Tongue (tissue), 3 donors: ENCODE measurements at places on chromosomes 6 and 20. TPM values are rescaled to one million over a fixed set of nuclear protein-coding genes. Genes with fewer than 3 reads are reported as not detected.

- no peak for DNase-seq
These were observed 166.2 kb downstream of the TRIM27 start for GRCh38 chr6:28757429-28758045.

DEFB132 gene
- not detected for total RNA-seq

DNA sequence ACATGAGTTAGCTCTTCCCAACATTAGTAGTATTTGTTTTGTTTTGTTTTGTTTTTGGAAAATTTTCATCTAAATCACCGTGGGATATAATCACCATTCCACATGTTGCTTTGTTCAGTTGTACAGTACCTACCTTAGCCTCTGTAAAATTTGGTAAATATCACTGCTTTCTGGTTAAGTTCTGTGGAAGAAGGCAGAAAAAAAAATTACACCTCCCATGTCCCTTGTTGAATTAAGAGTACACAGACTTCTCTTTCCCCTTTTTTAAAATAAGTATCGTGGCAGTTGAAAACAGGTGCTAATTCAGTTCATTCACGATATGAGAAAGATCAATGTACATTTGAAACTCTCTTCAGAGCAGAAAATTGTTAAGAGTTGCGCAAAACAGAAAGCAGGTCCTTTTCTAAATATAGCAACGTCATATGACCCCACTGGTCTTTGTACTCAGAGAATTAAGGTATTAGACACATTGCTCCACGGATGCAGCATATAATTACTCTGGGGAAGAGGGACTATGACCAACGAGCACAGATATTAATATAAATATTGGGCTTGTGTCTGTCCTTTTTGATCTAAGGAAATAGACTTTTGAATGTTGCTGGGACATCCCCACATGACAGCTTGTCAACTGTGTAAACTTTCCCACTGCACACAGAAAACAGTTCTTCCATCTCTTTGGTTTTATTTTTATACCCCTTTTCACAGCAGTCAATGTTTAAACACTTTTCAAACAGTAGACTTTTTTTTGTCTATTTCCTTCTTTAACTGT lies 58.6 kb upstream of the ZNF217 start:
- peak; percentile 44 for DNase-seq

- peak; percentile 89 for DNase-seq
These were observed 54.0 kb upstream of the FAM184A start for GRCh38 chr6:119132261-119132981.

DNA sequence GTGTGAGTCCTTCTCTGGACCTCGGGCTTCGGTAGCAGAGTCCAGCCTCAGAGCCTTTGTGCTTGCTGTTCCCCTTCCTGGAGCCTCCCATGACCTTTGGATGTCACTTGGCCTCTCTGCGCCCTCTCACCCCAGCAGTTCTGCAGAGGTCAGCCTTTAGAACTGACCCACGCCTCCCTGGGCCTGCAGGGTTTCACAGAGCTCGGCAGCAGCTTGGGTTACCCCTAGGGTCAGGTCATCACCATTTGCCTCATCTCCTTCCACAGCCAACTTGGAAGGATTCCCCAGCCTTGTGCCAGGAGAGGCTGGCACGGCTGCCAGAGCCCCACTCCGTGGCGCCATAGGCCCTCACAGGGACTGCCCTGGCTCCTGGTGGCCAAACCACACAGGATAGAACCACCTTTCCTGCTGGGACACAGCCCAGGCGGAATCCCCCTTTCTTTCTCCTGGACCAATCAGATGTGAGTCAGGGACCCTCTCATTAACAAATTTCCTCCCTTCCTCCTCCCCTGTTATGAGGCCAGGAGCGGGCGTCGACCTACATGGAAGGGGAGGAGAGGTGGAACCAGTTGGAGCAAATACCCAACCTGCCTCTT lies 13.9 kb upstream of the SIRPA start:
- no peak for DNase-seq

- DNase-seq = peak; percentile 76
These were observed 40.9 kb upstream of the CDH22 start for GRCh38 chr20:46349035-46349741.

DNA sequence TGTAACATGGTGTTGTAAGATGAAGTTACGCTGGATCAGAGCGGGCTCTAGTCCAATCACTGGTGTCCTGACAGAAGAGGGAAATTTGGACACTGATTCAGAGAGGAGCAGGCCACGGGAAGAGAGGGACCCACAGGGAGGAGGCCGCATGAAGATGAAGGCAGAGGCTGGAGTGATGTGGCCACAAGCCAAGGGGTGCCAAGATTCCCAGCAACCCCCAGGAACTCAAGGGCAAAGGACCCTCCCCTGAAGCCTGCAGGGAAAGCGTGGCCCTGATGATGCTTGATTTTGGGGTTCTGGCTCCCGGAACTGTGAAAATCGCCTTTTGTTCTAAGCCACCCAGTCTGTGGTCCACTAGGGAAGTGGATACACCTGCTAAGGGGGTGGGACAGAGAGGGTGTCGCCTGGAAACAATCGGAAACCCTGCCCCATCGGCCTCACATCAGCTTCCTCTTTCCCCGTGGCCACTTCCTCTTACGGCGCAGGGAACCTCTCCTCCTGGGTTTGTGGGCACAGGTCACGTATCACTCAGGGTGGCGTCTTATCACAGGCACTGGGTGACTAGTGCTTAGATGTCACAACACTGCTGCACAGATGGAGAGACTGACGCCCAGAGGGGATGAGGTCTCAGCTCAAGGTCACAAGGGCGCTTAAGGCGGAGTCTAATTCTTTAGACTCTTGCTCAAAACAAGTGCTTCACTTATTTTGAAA lies 58.0 kb downstream of the SULF2 start:
- no peak for DNase-seq
